ENCODE measurements at places on chromosomes 16 and 17.

DNA sequence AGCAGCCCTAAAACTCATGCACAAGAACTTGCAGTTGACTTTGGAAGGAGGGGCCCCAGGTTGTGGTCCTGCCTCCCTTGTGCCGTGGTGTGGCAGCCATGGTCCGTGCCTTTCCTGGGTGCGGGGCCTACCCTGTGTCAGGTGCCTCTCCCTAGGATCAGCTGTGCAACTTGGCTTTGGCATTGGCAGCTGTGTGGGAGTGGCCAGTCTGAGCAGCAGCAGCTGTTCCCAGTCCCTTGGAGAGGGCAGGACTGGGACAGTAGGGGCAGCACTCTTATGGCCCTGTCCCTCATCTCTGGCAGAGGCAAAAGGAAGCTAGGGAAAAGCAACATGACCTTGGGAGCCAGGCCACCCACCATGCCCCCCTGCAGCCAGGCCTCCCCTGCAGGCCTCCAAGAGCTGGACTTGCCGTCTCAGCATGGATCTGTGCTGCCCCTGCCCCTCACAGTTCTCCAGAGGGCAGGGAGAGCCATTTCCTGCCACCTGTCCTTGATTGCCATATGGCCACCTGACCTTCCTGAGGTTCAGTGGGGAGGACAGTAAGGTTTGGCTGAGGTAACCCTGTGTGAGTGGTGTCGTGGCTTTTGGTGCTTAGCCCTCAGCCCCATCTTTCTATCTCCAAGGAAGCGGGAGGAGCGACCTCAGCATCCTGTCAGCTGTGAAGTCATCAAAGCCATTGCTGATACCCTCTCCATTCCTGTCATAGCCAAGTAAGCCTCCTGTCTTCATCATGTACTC is 15.5 kb upstream of the NFATC3 start:
- DNase-seq: no peak

DNA sequence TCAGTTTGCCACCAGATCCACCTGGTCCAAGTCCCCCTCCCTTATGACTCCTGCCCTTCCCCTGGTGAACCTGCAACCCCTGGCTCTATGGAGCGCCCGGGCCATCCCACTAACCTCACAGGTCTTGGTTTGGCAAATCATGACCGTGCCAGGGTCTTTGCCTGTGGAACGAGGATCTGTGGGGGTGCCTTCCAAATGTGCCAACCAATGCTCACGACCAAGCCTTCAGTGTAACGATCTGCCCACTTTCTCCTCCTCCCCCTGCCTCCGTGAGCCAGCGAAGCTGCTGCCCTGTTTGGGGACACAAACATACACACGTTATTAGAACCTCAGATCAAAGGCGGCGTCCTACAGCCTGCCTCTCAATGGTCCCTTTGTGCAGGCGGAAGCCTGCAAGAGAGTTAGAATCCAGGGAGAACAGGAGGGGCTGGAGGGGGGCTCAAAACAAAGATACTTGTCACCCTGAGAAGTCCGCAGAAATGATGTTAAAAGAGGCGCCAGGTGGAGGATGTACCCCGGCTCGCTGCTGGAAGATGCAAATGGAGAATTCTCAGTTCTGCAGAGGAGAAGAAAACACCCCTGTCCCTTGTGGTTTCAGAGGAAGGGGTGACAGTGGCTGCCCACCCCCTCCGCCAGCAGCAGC is 9.0 kb upstream of the NKD1 start:
- no peak for DNase-seq

- DNase-seq: no peak
Measured at GRCh38 chr17:36703860-36704266, 102.5 kb downstream of the MRM1 start.

DNA sequence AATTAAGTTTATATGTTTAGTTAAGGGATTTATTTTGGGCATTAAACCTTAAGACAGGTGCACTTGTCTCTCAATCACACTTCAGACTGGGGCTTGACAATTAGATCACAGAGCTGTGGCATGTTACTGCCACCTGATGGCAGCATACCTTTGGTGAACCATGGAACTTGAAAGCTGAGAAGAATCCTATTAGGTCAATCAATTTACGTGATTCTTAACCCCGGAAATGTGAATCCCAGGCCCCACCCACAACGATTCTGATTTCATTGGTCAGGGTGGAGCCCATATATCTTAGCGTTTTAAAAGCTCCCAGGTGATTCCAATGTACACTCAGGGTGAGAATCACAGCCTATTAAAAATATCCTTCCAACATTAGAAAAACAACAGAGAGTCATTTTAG is 91.0 kb downstream of the GSG1L start:
- peak; percentile 31 for DNase-seq

DNA sequence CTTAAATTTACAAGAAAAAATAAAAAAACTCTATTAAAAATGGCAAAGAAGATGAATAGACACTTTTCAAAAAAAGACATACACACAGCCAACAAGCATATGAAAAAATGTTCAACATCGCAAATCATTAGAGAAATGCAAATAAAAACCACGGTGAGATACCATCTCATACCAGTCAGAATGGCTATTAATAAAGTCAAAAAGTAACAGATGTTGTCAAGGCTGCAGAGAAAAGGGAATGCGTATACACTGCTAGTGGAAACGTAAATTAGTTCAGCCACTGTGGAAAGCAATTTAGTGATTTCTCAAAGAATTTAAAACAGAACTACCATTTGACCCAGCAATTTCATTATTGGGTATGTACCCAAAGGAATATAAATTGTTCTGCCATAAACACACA is 31.4 kb downstream of the CAPNS2 start:
- DNase-seq: no peak

DNA sequence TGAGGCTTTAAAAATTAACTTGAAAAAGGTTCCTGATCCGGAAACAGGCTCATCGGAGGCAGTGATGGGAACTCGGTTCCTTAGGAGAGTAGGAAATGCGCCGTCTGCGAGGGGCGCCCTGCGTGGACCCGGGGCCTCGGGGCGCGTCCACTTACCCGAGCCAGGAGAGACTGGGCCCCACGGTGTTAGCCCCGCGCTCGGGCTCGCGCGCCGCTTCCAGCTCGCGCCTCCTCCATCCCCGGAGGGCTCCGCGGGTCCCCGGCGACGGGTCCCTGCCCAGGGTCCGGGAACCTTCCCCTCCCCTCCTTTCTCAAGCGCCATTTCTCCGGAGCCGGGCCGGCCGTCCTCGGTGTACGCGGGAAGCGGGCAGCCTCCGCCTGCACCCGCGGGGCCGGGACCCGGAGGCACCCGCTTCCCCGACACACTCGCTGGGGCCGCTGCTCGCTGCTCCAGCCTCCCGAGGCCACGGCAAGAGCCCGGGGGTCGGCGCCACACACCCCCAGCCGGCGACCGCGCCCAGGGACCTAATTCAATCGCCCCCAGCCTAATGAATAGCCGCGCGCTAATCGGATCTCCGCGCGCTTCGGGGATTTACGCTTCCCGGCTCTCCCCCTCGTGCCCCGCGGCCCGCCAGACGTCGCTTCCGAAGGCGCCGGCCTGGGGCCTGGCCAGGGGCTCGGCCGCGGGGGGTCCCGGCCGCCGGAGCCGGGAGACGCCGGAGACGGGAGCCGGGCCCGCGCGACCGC is 2.2 kb upstream of the BAHCC1 start:
- DNase-seq: no peak

DNA sequence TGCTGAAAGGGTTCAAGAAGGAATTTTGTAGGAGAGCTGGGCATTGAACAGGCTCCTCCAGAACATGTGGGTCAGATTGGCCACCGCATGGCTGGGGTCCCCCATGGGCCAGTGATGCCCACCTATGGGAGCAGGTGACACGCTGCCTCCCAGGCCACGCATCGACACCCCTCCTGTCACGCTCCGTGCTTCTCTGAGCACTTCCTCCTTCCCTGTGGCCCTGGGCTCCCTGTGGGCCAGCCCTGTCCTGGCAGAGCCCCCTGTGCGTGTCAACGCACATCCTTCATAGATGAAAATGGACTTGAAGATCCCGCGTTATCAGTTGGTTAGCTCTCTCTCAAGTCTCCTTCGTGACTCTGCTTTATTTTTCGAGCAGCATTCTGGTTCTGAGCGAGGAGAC is 160.3 kb downstream of the RPTOR start:
- no peak for DNase-seq

DNA sequence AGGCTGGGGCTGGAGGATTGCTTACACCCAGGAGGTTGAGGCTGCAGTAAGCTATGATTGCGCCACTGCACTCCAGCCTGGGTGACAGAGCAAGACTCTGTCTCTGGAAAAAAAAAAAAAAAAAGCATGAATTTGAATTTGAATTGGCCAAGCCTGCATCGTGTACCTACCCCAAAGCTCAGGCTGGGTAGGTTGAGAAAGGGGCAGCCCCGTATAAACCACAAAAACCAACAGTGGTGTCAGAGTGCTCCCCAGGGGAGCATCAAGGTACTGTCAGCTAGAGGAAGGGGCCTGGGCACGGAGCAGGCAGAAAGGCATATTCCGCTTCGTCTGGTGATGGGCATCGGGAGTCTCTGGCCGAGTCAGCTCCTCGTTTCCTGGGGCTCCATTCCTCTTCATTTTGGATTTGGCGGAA is 40.9 kb downstream of the RAP1GAP2 start:
- DNase-seq: no peak

DNA sequence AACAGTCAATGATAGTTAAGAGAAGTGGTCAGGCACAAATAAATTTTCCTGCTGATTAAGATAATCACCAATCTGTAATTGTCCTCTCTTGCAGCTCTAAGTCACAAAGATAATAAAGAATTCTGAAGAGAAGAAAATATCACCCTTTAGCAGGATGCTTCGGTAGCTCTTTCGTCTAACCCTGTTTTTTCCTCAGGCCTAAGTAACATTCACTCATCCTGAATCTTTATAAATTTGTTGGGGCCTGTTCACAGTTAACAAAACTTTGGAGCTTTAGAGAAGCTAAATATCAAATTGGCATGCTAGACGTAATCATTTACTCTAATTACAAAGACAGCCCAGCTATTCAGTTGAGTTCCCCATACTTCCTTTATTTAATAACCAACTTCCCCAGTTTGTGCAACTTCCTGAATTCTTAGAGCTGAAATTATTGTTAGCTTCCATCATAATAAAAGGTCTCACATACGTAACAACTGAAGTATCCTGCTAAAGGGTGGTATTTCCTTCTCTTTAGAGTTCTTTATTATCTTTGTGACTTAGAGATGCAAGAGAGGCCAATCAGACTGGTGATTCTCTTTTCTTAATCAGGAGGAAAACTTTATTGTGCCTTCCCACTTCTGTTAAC is 118.6 kb downstream of the TANGO6 start:
- DNase-seq: no peak

- no peak for DNase-seq
Measured at GRCh38 chr17:33653399-33653788, 360.3 kb upstream of the ASIC2 start.

DNA sequence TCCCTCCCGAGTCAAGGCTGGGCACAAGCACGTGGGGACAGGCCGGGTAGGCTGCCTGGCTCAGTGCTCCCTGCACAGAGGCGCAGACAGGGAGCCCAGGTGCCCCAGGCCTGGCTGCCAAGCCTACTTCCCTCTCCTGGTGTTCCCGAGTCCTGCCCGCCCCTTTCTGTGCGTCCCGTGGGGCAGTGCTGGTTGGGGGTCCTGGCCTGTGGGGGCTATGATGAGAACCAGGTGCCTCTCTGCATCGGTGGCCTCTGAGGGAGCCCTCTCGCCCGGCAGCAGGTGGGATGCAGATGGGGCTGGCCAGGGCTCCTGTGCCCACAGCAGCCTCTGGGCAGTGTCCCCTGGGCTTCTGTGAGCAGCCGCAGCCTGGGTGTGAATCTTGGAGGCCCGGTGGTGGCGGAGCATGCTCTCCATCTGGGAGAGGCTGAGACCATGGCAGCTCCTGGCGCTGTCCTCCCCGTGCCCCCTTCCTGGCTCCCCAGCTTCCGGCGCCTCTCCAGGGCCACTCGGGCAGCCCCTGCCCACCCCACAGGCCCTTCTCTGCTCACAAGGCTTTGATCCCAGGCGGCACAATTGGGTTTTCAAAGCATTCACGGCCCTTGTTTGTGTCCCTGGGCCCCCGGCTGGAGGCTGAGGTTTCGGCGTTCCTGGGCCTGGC is 7.2 kb downstream of the CENPX start:
- no peak for DNase-seq

- DNase-seq: no peak
Measured at GRCh38 chr17:57187391-57187790, 68.9 kb upstream of the MSI2 start.

Data from H4 (cell line).